NCI-H1092 (cell line): ENCODE measurements at places on chromosomes 5 and 9.

DNA sequence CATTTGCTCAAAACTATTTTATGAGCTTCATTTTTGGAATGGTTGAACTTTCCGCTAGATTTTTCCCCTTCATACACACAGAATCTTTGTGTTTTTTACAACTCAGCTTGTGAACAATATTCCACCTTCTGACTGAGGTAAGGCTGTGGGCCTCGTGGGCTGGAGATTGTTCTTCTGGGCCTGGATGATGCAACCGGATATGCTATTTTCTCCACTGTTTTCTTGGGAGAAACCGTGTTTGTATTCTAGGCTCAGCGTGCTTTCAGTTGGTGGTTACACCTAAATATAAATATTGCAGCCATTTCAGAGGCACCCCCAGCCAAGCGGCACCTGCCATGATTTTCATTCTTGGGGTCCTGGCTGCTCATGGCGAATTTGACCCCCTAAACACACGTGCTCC is 55.2 kb downstream of the IRX1 start:
- DNase-seq = no peak

DNA sequence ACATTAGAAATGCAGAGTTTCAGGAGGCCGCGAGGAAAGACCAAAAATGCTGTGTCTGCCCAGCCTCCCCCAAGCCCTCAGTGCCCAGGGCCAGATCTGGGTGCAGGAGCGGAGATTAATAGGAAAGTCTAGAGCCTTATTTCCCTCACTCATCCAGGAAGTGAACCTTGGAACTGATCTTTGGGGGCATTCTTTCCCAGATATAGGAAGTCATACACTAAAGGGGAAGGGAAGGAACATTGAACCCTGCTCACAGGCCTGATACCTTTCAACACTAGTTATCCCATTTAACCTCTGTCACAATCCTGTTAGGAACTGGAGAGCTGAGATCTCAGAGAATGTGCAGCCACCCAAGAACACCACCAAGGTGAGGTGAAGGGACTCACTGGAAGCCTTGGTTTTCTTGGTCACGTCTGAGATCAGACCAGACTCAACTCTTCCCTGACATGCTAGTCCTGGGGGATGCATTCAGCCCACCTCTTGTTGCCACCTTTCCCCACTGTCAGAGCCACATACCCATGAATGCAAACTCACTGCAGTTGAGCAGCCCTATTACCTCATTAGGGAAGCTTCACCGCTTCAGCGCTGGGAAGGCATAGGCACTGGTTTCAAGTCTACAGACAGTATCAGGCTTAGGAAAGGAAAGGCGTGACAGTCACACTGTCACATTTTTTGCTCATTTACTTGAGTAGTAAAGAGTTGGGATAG is 95.0 kb downstream of the KIAA1958 start:
- no peak for DNase-seq

GRCh38 chr9:87740209-87740608 is 14.3 kb downstream of the CTSL start:
- no peak for DNase-seq

GRCh38 chr5:112737070-112737462 is 619 bp upstream of the APC start:
- no peak for DNase-seq

- DNase-seq = peak; percentile 22
These were observed at the start of gene TBC1D9B for GRCh38 chr5:179907556-179908324. Gene TBC1D9B, minus strand, starts transcription at chr5:179907897. Its CDS starts 76 bp downstream, at chr5:179907821.

- DNase-seq = no peak
These were observed 19.4 kb upstream of the FCN1 start for GRCh38 chr9:134937164-134937555.

DNA sequence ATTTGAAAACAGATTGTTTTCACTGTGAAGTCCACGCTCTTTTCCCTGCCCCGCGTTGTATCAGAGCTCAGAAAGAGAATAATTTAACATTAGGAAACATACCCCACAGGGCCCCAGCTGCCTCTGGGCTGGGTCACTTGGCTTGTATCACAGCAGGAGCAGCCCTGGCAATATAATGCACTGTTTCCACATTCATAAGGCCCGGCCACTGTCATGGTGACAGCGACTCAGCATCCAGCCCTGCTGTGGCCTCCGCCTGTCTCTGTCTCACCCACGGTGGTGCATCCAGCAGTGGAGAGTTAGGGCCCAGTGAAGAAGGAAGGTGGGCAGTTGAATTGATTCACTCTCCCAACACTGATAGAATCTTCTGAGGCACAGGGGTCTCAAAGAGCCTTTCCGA is 188.9 kb downstream of the NSG2 start:
- DNase-seq = no peak

- DNase-seq = no peak
These were observed 29.3 kb downstream of the CATSPER3 start for GRCh38 chr5:134997015-134997414.

- no peak for DNase-seq
These were observed 10.2 kb downstream of the ZNF169 start for GRCh38 chr9:94269264-94269663.

DNA sequence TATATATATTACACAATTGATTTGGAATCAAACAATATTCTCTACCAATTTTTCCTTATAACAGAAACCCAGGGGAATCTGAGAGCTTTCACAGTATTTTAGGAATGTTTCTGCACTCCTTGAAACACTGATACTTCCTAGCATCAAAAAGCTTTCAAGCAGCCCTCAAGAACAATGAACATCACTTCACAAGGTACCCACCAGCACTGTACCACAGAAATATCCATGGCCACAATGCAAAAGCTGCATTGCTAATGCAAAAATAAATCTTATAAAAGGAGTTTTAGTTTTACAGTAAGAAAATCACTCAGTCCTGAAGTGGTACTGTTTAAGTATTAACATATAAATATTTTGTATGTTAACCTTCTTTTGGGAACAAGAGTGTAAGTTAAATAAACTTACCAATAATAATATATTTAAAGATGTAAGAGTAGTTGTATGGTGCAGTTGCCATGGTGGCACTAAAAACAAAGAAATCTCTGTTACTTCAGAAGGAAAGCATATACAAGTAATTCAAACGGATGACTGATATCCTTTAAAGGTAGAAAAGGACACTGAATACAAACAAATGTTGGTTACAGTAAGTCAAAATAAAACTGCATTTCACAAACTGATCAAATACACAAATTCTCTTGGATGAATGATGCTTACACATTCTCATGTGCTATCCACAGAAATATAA is 8.6 kb downstream of the RAB14 start:
- DNase-seq = no peak

GRCh38 chr9:118644066-118644465 is 725.2 kb downstream of the BRINP1 start:
- no peak for DNase-seq

GRCh38 chr5:60340965-60341471 is 358.9 kb downstream of the DEPDC1B start:
- DNase-seq = no peak

DNA sequence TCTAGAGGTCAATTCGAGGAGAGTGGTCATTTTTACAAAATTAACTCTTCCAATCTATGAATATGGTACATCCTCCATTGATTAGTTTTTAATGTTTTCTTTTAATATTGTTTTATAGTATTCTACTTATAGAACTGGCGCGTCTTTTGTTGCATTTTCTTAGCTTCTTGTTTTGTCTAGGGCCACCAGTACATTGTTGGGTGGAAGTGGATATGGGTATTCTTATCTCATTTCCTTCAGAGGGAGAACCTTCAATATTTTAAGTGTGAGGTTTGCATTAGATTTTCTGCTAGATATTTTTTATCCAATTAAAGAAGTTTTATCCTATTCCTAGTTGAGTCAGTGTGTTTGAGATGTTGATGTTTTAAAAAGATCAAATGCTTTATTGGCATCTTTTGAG is 69.8 kb downstream of the RPS23 start:
- DNase-seq = no peak

- no peak for DNase-seq
These were observed 156.7 kb upstream of the TLX3 start for GRCh38 chr5:171152382-171152781.

DNA sequence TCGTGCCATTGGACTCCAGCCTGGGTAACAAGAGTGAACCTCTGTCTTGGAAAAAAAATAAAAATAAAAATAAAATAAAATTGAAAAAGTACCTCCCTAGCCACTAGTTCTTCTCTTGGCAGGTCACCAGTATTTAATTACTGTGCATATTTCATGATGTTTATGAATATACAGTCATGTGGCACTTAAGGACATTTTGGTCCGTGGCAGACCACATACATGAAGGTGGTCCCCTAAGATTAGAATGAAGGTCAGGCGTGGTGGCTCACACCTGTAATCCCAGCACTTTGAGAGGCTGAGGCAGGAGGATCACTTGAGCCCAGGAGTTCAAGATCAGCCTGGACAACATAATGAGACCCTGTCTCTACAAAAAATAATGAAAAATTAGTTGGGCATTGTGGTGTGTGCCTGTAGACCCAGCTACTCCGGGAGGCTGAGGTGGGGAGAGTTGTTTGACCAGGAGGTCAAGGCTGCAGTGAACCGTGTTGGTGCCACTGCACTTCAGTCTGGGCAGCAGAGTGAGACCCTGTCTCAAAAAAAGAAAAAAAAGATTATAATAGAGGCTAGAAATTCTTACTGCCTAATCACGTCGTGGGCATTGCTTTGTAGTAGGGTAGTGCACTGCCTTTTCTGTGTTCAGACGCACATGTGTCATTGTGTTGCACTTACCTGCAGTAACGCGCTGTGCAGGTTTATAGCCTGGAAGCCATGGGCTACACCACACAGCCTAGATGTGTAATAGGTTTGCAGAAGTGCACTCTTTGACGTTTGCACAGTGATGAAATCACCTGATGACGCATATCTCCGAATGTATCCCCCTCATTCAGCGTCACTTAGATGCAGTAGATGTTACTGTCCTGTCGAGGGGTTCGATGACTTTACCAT is 12.8 kb downstream of the EHMT1 start:
- no peak for DNase-seq

GRCh38 chr9:136132512-136133050 is 13.9 kb upstream of the TMEM250 start:
- no peak for DNase-seq

GRCh38 chr5:177476531-177477233 is 3.2 kb upstream of the DBN1 start:
- DNase-seq = no peak

DNA sequence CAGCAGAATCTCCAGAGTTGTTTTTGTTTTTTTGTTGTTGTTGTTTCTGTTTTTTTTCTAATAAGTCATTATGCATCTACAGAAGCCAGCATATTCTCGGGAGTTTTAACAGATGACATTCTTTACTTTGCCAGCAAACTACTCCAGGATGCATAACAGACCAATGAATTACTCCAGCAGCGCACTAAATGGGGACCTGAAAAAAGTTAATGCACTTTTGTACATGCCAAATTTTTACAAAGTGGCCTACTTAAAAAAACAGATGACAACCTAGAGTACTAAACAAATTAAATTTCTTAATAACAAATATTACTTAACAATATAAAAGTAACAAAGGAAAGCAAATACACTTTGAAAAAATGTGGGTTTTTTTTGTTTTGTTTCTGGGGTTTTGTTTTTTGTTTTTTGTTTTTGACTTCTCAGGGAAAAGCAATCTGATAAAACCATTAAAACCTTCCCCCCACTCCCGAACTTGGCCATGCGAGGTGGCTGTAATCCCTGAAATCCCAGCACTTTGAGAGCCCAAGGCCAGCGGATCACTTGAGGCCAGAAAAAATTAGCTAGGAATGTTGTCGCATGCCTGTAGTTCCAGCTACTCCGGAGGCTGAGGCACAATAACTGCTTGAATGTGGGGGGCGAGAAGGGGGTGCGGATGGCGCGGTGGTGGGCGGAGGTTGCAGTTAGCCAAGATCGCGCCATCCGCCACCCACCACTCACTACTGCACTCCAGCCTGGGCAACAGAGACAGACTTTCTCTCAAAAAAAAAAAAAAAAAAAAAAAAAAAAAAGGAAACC is 352.4 kb downstream of the CETN3 start:
- DNase-seq = no peak

DNA sequence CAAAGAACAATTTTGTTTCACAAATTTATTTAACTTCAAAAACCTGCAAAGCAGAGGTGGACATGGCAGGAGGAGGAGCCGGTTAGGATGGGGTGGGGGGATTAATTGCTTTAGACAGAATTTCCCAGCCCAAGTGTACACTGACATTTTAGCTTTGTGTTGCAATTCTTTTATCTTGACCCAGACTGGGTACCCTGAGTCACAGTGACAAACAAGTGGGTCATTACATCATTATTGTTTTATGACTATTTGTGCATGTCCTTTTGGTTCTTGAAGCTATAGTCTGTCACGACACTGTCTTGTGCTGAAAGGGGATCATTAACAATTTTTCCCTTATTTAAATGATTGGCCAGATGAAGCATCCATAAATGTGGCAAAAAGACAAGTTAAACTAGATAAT is 84.5 kb upstream of the VCAN start:
- no peak for DNase-seq

GRCh38 chr5:4205398-4205797 is 609.8 kb downstream of the IRX1 start:
- DNase-seq = no peak
